NCI-H524 (cell line): ENCODE measurements at places on chromosomes 12 and 14.

DNA sequence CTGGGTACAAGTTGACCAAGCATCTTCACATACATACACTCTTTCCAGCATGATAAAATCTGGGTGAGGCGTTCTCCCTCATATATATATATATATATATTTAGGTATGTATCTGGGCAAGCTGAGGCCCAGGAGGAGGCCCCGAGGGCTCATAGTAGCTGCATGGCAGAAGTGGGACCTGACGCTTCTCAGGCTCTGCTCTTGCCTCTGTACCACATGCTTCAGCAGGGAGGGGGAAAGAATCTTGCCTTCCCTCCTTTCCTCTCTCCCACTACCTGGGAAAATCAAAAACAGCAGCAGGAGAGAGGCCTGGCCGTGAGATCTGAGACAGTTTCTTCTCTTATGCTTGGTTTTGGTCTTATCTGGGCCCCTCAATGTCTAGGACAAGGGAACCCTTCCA lies 9.2 kb downstream of the PPP1R1A start:
- no peak for DNase-seq

DNA sequence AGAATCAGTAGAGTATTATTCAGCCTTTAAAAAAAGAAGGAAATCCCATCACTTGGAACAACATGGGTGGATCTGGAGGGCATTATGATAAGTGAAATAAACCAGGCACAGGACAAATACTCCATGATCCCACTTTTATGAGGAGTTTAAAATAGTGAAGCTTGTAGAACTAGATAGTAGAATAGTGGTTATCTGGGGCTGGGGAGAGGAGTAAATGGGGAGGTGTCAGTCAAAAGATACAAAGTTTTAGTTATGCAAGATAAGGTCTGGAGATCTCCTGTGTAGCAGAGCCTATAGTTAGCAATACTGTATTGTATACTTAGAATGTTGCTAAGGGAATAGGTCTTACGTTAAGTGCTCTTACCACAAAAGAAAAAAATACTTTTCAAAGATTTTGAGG lies 64.9 kb downstream of the RIC8B start:
- DNase-seq: no peak

DNA sequence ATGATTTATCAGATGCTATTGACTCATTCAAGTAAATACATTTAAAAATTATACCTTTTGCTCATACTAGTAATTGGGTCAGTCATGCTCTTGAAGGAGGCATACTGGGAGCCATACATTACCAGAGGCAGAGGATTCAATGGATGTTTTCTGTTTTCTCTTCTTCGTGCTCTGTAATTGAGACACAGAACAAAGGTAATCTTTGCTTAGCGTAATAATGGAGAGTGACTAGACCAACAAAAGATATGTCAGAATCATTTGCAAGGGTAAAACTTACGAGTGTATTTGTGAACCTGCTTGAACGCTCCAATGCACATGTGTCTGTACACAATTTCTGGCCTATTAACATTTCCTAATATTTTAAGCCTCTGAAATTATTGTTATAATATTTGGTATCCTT lies 296.4 kb downstream of the FOXG1 start:
- no peak for DNase-seq

DNA sequence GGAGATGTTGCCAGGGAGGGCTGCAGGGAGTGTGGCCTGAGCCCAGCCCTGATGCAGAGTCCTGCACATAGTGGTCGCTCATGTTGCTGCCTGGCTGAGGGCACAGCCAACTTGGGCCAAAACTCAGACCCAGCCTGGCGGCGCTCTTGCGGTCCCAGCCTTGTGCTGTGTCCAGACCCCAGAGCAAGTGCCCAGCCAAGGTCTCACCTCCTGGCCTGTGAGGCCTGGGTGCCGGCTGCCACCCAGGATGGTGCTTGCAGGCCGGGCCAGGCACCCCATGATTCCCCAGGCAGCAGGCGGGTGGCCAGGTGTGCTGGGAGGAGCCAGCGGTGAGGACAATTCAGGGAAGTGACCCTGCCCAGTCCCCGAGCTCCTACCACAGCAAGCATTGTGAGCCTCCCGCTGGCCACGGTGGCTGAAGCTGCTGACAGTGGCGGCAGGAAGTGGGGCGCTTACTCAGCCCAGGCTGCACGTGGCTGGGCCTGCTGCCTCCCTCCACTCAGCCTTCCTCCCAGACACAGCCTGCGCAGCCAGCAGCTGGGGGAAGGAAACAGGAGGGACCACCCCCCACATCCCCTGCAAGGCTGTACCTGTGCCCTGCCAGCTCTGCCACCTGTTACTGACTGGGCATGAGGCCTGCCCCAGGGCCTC lies 17.7 kb upstream of the PGF start:
- no peak for DNase-seq

DNA sequence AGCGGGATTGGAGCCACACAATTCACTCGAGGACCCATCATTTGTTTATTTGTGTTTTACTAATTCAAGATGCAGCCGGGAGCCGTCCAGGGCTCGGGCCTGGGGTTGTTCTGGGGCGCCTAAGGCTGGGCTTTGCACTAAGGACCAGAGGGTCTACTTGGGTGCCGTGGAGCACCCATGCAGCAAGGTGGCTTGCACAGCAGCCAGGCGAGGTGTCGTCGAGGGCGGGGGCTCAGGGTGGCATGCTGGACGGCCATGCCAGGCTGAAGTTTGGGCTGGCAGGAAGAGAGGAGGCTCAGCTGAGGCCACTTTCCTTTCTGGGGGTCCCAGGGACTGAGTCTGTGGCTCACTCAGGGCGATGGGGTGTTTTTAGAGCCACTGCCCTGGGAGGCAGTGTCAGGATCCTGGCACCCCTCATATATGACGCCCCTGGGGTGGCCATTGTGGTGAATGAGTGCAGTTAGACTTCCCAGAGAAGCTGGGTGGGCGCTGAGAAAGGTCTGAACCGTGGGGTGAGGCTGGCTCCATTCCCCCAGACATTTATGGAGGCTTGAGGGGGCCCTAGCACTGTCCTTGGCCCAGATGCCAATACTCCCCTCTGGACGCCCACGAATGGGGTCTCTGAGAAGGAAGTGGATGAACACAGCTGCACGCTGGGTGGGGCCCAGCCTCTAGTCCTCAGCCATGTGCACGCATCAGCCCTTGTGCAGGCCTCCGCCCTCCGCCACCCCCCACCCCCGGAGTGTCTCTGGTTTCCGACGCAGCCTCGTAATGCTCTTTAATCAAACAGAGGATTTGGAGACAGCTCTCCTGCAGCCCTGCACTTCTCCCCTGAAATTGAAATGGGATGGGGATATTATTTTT lies 11.3 kb downstream of the MEG3 start:
- no peak for DNase-seq
